ENCODE measurements at places on chromosomes 12 and 14.

DNA sequence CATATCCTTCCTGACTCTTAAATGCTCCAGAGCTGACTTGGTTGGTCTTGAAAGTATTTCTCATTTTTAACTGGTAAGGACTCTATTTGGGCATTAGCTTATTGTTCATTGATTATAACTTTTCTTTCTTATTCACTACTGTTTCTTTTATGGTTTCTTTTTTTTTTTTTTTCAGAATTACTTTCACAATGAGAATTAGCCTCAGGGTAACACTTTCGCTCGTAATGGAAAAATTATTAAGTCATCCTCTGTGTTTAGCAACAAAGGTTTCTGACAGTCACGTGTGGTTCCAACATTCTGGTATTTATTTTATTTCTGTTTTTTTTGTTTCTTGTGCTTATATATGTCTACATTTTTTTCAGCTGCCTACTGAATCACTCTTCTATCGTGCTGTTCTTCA, 80.0 kb downstream of the METTL25 start:
- DNase-seq = no peak

DNA sequence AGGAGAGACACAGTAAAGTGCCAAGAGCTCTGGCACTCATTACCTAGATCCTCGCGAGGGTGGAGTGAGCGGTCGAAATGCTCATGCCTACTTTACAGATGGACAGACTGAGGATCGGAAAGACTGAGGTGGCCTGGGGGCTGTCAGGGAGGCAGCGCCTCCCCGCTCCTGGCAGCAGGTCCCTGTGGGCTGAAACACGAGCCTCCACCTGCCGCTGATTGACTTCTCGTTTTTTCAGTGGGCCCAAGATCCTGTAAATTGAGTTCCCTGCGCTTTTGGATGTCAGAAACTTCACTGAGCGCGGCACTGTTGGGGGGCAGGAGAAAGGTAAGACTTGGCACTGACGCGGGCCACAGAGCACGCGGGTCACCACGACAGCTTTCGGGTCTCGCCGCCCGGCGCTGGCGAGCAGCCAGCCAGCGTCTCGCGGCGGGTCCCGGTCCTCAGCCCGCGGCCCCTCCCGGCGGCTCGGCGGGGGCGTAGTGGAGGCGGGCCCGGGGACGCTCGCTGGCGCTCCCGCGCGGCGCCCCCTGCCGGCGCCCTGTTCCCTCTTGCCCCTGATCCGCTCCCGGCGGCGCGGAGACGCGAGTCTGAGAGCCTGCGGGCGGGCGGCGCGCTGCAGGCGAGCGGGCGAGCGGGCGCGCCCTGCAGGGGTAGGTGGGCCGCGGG, 552 bp upstream of the SCN8A start:
- DNase-seq = peak; percentile 59

DNA sequence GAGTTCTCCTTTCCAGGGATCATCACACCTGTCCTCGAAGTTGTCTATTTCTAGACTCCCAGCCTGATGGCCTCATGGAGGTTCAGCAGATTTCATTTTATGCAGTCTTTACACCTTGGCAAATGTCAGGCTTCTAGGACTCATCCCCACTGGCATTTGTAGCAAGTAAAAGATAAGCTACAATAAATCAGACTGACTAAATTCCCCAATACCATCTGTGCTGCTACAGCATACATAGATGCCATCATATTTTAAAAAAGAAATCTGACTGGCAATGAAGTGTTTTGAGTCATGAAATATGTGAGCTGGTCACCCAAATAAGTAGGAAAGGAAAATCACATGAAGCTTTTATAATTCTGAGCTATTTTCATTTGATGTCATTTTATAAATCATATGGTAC, 55.3 kb downstream of the KCNC2 start:
- DNase-seq = no peak

DNA sequence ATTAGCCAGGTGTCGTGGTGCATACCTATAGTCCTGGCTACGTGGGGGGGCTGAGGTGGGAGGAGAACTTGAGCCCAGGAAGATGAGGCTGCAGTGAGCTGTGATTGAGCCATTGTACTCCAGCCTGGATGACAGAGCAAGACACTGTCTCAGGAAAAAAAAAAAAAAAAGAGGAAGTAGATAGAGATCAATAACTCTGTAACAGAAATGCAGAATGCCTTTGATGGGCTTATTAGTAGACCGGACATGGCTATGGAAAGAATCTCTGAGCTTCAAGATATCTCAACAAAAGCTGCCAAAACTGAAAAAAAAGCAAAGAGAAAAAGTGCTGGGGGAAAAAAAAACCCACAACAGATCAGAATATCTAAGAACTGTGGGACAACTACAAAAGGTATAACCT, 37.5 kb downstream of the GPR68 start:
- DNase-seq = no peak

DNA sequence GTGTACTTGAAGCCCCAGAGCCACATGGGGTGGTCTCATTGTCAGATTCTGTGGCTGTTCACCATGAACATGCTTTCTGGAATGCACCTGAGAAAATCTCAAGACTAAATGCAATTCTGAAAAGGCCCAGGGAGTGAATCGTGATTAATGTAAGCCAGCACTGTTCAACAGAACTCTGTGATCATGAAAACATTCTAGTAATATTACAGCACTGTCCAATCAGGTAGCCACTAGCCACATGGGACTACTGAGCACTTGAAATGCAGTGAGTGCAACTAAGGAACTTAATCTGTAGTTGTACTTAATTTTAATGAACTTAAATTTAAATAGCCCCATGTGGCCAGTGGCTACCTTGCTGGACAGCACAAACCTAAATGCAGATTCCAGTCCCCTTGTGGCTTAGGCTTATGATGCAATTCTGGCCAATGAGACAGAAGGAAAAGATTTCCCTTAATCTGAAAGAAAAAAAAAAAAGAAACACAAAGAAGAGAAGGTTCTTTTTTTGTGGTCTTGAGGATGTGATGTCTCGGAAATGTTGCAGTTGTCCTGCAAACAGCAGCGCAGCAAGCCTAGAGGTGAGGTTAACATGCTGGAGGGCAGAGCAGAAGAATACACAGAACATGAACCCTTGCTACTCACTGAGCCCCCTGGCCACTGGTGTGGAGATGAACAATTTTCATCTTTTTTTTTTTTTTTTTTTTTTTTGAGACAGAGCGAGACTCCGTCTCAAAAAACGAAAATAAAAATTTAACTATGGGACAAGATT, 48.2 kb downstream of the SPPL3 start:
- DNase-seq = no peak

DNA sequence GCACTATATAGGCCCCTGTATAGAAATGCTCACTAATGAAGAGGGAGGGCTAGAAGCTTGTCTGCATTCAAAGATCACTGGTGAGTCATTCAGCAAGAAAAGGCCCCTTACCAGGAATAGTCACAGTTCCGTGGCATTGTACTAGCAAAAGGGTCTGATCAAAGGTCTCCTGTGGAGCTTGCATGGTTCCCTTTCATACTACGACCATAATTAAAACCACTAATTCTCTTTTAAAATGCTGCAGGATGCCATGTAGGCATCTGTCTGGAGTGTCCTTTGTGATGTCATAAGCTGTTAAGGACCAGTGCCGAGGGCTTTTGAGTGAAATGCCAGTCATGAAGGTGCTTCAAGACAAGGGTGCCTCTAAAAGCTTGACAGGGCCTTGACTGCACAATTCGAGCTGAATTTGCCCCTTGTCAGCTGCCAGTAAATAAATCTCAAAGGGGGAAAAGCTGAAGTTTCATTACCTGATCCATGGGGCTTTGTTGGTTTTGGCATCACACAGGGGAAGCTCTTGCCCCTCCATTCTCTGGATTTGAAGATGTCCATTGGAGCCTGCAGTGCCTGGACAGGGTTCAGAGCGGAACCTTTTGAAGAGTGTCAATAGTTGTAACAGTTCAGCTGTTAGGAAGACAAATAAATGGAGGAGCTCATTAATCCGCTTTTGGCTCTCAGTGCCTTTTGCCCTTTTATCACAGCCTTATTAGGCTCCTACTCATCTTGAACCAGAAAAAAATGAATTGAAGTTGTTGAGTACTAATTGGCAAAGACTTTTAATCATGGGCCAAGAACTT, 69.1 kb downstream of the TMEM260 start:
- no peak for DNase-seq

- DNase-seq = no peak
Measured at GRCh38 chr14:46432516-46432915, 219.1 kb downstream of the RPL10L start.

DNA sequence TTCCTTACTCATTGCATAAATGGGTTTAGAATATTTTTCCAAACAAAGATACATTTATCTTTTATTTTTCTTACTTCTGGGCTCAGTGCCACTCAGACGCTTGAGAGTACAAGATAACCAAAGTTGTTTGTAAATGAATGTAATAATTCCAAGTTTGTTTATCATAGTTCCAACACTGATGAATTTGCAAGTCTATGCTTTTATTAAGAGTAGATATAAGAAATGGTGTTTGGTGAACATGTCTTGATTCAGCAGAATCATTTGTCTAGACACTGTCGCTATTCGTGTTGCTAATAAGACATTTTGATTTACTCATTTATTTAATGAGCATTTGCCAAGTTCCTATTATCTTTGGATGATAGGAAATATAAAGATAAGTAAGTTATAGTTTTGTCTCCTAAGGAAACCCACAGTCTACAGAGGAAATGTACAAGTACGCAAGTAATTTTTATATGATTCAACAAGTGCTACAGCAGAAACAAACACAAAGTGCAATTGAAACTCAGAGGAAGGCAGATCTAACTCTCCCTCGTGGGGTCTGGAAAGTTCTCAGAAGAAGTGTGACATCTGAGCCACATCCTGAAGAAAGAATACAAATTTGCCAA, 132.8 kb upstream of the FSCB start:
- DNase-seq = no peak

DNA sequence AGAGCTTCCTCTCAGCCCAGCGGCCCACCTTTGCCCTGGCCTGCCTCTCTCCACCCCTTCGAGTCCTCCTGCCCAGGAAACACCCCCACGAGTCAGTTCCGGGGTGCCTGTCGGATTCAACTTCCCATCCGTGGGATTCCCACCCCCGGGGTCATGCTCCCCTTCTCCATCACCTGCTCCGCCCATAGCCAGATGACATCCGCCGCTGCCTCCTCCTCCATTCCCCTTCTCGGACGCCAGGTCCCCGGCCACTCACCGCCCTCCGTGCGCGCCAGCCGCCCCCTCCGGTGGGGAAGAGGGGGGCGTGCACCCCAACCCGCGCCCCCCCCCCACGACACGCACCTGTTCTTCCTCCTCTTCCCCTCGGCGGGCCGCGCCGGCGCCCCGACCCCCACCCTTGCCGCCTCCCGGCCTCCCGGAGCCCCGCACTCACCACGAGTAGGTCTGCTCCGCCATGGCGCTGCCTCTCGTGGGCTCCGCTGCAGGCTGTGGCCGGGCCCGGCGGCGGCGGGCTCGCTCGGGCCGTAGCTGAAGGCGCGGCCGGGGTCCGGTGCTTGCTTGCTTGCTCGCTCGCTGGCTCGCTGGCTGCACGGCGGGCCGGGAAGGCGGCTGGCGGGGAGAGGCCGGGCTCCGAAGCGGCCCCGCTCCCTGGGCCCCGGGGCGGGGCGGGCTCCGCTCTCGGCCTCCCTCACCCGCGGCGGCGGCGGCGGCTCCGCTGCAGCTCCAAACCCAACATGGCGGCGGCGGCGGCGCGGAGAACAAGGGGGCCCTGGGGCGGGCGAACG, 554 bp downstream of the SPPL3 start:
- peak; percentile 49 for DNase-seq

DNA sequence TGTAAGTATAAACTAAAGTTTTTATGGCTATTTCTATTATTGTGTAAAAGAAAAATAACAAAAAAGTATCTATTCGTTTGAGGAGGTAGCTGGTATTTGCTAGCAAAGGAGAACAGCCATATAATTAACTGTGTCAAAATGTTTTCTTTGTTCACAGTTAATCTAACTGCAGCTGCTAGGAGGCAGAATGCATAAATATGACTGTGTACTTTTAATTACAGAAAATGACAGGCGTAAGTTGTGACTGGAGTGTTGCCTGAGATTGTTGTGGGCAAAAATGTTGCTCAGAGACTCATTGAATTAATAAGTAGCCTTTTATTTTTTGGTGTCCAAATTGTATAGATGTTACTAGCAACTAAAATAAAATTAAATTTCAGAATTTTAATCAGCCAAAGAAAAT, 33.5 kb downstream of the PTPRO start:
- no peak for DNase-seq

DNA sequence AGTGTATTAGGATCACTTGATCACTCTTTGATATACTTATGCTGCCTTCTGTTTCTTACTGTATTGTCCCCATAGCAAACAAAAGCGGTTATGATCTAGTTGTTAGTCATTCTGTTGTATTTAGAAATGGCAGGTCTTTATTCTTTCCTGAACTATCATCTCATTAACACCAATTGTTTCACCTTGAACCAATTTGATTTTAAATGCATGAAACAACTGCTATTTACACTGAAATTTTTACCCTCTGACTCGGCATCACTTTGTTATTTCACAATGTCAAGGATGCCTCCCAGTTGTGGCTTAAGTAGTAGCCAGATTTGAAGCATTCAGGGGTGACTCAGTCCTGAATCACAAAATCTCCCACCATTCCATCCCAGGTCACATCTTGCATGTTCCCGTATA, 303.5 kb downstream of the EGLN3 start:
- DNase-seq = no peak

GRCh38 chr14:66311990-66312389, 174.2 kb upstream of the CCDC196 start:
- no peak for DNase-seq

- DNase-seq = peak; percentile 22
Measured at GRCh38 chr14:71143381-71144290, 236.4 kb downstream of the PCNX1 start.

DNA sequence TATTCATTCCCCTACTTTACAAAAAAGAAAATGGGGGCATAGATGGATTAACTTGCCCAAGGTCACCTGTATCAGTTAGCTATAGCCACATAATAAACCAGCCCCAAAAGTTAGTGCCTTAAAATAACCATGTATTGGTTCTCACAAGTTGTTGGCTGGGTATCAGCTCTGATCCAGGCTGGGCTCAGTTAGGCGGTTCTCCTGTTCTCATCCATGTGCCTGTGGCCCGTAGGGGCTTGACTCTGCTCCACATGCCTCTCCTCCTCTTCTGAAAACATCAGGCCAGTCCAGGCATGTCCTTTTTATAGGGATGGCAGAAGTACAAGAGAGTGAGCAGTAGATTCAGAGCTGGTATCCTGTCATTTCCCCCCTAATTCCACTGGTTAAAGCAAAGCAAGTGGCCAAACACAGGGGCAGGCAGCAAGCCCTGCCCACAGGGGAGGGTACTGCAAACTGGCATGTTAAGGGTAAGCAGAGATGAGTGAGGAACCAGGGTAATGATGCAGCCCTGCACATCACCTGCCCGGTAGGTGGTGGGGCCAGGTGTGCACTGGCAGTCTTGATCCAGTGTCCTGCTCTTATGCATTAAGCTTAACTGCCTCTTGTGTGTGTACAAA, 47.9 kb upstream of the TUNAR start:
- DNase-seq = no peak
